Panc1 (cell line): ENCODE measurements at places on chromosomes 11 and 22. TPM values are rescaled to one million over a fixed set of nuclear protein-coding genes. Genes with fewer than 3 reads are reported as not detected.

GRCh38 chr11:104823657-104824056, 74.6 kb downstream of the CASP12 start:
- DNase-seq, result no peak

GPHA2 gene
- total RNA-seq, result not detected

GRCh38 chr11:96483374-96483955, 93.7 kb downstream of the JRKL start:
- DNase-seq, result no peak

CRYBA4 gene
- total RNA-seq, result not detected

DNA sequence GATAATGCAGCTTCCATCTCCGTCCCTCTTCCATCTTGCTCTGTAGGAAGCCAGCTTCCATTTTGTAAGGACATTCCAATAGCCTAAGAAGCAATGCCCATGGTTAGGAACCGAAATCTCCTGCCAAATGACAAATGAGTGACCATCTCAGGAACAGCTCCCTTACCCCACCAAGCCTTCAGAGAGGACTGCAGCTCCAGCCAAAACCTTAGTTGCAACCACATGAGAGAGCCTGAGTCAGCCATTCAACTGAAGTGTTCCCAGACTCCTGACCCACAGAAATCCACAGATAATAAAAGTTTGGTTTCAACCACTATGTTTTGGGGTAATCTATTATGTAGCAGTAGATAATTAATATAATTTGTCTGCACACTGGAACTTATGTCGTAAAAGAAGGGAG, 51.7 kb upstream of the LDLRAD3 start:
- DNase-seq, result no peak

- DNase-seq, result no peak
These were observed 59.3 kb upstream of the FAM181B start for GRCh38 chr11:82792822-82793569.

CASP1 gene
- 2.1 TPM for total RNA-seq

DNA sequence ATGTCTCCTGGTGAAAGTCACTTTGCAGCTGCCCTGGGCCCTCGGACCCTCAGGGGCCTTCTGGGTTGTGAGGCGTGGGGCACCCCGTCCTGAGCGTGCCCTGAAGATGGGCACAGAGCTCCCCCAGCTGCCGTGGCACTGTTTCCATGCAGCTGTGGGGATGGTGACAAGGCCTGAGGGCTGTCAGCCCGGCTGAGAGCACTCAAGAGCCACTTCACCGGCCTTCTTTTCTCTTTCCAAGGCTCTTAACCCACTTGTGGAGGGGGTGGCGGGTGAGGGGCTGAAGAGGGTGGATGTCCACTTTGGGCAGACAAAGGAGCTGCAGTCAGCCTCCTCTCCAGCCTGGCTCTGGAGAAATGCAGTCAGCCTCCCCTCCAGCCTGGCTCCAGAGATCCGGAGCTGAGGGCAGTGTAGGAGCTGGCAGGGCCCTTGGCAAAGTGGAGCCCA, 239.5 kb downstream of the ST3GAL4 start:
- DNase-seq, result no peak

- no peak for DNase-seq
These were observed 14.9 kb downstream of the EIF4ENIF1 start for GRCh38 chr22:31474743-31475142.

GRCh38 chr11:70142221-70142875, 60.7 kb upstream of the FADD start:
- no peak for DNase-seq

- DNase-seq, result no peak
These were observed 25.8 kb upstream of the LMO1 start for GRCh38 chr11:8289492-8289918.

CHCHD10 gene
- total RNA-seq, result 84.4 TPM

- no peak for DNase-seq
These were observed 71.7 kb upstream of the FAR1 start for GRCh38 chr11:13596611-13597326.

HOATZ gene
- not detected for total RNA-seq

APOA5 gene
- total RNA-seq, result 0.39 TPM

- no peak for DNase-seq
These were observed 337.2 kb upstream of the DDI1 start for GRCh38 chr11:103699216-103699615.

GRCh38 chr22:46352691-46353386, 17.3 kb downstream of the TRMU start:
- no peak for DNase-seq

ANKK1 gene
- total RNA-seq, result 0.08 TPM

DNA sequence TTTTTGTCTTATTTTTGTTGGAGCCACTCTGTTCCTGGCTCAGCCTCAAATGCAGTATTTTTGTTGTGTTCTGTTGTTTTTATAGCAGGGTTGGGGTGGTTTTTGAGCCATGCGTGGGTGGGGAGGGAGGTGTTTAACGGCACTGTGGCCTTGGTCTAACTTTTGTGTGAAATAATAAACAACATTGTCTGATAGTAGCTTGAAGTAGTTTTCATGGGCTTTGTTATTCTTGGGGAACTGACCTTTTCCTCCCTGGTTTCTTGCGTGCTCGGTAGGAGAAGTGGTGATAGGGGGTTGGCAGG, 6.0 kb upstream of the MCM5 start:
- no peak for DNase-seq

- DNase-seq, result no peak
These were observed 33.0 kb upstream of the OR6M1 start for GRCh38 chr11:123839131-123839530.

- no peak for DNase-seq
These were observed 50.1 kb upstream of the WNT11 start for GRCh38 chr11:76256448-76256847.

LRRC74B gene
- not detected for total RNA-seq

DNA sequence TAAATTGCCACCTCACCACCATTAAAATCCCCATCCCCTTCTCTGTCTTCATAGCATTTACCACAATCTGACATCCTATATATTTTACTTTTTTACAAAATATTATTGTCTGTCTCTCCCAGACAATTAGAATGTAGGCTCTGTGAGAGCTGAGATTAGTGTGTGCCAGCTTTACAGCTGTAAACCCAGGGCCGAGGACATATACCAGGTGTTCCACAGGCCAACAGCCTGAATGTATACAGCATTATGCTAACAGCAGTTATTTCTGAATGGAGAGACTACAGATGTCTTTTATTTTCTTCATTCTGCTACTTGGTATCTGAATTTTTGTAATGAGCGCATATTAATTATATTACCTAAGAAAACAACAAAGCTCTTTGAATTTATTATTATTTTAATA, 36.7 kb downstream of the FZD4 start:
- no peak for DNase-seq

- DNase-seq, result no peak
These were observed 82.5 kb downstream of the SGSM3 start for GRCh38 chr22:40452730-40453487.

- no peak for DNase-seq
These were observed 12.8 kb downstream of the AP1B1 start for GRCh38 chr22:29375398-29376076.

PLA2G3 gene
- total RNA-seq, result not detected

MFNG gene
- total RNA-seq, result 7.1 TPM

OR52A1 gene
- total RNA-seq, result not detected

- no peak for DNase-seq
These were observed 49.9 kb downstream of the FZD4 start for GRCh38 chr11:86905252-86905651.

CALCA gene
- total RNA-seq, result not detected

AIFM3 gene
- 2.7 TPM for total RNA-seq

DNA sequence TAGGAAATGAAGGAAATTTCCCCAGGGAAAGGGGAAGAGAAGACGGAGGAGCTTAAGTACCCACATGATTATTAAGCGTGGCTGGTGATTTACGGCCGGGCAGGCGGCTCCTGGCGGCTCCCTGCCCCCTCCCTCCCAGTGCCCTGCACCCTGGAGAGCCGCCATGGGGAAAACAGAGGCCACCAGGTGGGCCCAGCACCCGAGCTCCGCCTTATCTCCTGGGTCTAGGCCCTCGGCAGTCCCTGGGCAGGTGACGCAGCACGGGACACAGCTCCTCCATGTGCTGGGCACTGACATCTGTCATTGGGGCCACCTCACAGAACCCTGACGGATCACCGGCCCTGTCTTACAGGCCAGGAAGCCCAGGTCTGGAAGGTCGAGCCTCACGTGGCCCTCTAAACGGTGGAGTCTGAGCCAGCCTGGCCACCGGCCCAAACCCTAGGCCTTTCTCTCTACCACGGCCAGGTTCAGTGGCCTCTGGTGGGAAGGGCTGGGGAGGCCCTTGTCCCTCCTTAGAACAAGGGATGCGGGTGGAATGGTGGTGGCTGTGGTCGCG, 60.2 kb upstream of the PPARA start:
- no peak for DNase-seq

DNA sequence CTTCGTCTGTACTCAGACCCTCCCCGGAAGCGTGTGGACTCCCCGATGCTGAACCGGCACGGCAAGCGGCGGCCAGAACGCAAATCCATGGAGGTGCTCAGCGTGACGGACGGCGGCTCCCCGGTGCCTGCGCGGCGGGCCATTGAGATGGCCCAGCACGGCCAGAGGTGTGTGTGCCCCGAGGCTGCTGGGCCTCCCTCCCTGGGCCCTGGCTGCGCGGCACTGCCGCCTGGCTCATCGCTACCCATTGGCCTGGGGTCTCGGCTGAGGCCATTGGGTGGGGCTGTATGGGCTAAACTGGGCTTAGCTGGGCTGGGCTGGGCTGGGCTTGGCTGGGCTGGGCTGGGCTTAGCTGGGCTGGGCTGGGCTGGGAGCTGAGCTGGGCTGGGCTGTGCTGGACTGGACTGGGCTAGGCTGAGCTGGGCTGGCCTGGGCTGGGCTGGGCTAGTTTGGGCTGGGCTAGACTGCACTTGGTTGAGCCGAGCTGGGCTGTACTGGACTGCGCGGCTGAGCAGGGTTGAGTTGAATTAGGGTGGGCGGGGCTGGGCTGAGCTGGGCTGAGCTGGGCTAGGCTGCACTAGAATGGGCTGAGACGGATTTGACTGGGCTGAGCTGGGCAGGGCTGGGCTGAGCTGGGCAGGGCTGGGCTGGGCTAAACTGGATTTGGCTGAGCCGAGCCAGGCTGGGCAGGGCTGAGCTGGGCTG, 40.7 kb downstream of the MOB2 start:
- DNase-seq, result no peak

- no peak for DNase-seq
These were observed 45.0 kb downstream of the DLG2 start for GRCh38 chr11:85582111-85582510.

- no peak for DNase-seq
These were observed 62.0 kb downstream of the TRPC6 start for GRCh38 chr11:101521821-101522220.

DNA sequence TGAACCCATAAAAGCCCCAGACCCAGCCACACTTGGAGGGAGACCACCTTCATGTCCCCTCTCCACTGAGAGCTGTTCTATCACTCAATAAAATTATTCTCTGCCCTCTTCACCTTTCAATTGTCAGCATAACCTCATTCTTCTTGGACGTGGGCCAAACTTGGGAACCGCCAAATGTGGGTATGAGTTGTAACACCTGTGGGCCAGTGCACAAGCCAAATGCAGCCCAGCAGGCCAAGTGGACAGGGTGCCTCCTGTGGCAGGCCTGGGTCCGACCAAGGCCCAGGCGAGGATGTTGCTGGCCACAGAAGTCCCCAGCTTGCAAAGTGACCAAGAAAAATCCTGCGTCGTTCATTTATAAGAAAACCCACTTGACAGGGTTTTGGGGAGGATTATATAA, 621.2 kb downstream of the METTL15 start:
- DNase-seq, result no peak

- DNase-seq, result no peak
These were observed 14.0 kb upstream of the AMPD3 start for GRCh38 chr11:10441091-10441490.

GRCh38 chr22:38572065-38572464, 2.1 kb upstream of the DMC1 start:
- no peak for DNase-seq

DNA sequence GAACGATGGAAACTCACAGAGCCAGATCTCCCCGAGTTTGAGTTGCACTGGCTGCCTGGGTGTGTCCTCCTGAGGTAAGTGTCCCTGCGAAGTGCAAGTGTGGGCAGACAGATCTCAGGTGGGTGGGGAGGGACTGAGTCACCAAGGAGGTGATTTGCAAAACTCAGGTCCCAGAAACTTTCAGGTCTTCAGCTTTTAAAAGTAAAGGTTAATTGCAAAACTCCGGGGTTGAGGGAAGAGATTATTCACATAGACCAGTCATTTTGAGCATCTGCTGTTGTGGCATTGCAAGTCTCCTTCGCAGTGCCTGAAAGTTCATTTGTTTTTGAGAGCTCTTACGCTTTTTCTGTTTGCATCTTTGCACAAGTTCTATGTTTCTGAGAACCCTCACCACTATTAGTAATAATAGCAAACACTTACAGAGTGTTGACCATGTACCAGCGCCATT, 7.1 kb downstream of the CD44 start:
- DNase-seq, result no peak

DNA sequence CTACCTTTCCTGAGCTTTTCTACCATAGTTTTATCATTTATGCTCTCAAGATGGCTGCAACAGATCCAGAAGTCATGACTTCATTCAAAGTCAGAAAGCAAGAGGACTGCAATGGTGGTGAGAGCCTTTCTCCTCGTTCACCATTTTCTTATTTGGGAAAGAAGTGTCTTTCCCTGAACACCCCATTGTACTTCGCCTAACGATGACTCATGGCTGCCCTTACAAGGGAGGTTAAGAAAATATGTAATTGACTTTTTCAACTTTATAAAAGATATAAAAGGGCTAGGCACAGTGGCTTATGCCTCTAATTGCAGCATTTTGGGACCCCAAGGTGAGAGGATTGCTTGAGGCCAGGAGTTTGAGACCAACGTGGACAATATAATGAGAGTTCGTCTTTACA, 541.7 kb downstream of the METTL15 start:
- no peak for DNase-seq

- DNase-seq, result no peak
These were observed 9.1 kb upstream of the MN1 start for GRCh38 chr22:27810609-27811151.

IFITM10 gene
- total RNA-seq, result 18.0 TPM

SLC36A4 gene
- total RNA-seq, result 30.3 TPM

MYOD1 gene
- total RNA-seq, result not detected

DNA sequence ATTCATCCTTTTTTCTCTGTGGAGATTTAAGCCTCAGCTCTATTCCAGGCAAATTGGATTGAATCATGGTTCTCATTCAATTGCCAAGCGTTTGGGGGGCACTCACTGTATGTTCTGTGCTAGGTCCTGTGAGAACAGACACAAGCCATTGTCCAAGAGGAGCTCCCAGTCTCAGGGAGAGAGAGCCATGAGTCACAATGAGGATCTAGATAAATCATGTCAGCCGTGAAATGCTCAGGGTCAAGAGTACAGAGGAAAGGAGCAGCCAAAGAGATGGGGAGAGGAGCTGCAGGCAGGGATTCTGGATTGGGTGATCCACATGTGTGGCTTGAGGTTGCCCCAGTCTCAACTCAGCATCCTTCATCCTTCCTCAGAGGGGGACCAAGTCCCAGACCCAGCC, 93.6 kb downstream of the FEZ1 start:
- no peak for DNase-seq

- no peak for DNase-seq
These were observed 60.1 kb downstream of the FBLN1 start for GRCh38 chr22:45562537-45563361.

DNA sequence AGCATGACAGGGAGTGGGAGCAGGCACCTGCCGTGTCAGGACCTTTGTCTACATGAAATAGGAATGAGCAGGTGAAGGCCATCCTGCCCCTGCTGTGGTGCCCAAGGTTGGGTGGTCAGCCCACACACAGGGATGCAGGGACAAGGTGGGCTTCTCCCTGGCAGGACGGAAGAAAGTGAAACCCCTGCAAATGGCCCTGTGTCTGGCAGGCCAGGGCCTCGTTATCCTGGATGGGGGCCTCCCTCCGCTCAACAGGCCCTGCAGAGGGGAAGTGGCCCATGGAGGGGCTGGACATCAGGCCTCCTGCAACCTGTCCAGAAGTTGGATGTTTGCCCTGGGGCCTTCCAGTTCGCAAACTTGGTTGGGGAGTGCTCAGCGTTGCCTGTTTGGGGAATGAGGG, 14.9 kb downstream of the TOB2 start:
- DNase-seq, result no peak
